ENCODE measurements at places on chromosomes 6 and 20. TPM values are rescaled to one million over a fixed set of nuclear protein-coding genes. Genes with fewer than 3 reads are reported as not detected.

DNA sequence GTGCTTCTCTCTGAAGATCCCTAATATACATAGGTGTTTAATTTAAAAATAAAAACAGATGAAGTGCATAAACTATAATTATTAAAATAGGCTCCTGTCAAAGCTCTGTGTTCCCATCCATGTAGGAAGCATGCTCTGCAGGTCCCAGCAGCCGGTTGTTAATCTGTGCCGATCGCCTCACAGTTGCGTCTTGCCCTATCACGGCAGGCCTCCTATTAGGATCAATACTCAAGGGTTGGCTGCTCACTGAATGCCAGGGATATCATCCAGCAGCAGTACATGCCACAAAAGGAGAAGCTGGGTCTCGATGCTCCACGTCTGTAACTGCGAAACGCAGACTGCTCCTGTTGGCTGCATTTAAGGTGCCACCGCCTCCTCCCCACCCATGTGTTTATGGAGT lies 369.8 kb downstream of the CDH4 start:
- DNase-seq = no peak

GRCh38 chr6:107707346-107708275 lies 116.5 kb downstream of the SCML4 start:
- no peak for DNase-seq

DNA sequence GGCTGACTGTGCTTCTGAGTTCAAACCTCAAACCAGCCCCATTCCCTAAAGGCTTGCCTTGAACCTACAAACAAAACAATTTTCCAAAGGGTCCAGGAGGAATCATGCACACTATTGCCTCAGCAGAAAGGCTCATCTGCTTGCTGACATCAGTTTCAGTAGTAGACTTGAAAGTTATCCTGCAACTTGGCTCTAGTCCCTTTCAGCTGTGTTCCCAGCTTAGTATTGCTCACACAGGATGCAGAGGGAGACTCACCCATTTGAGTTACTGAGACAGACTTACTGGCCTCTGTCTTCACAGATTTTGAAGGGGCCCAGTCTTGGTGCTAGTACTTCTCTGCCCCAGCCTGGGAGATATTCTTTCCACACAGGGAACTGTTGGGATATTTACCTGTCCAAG lies 38.5 kb upstream of the TFB1M start:
- DNase-seq = no peak

GRCh38 chr6:117110737-117111136 lies 154.6 kb upstream of the VGLL2 start:
- DNase-seq = no peak

GRCh38 chr6:51613558-51613957 lies 473.9 kb downstream of the PKHD1 start:
- DNase-seq = no peak

DNA sequence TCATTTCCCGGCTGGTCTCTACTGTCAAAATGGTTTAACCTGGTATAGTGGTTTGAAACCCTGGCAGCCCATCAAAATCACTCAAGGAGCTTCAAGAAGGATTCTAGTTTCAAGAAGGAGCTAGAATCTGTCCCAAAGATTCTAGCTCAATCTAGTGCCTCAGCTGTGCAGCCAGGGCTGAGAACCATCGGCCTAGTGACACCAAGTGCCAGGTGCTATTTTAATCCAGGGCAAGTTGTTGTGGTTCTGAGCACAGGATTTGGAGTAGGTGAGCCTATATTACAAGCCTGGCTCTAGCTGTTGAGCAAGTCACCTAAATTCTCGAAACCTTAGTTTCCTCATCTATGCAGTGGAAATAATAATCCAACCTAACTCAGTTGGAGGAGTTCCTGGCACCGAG lies 3.7 kb downstream of the MOCS1 start:
- DNase-seq = no peak

DNA sequence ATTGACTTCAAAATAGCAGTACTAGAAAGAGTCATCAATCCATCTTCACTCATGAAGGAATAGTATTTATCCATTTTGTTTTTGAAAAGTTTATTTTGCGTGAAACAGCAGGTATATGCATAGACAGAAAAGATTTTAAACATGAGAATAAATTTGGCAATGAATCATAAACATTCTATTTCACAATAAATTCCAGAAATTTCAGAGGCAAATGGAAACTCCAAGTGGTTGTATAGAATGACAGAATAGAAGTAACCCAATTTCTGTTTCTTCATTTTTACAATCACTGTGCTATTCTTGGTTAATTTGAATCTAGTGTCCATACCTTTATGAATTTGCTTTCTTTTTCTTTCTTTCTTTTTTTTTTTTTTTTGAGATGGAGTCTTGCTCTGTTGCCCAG lies 173.0 kb upstream of the ECI2 start:
- DNase-seq = no peak

DNA sequence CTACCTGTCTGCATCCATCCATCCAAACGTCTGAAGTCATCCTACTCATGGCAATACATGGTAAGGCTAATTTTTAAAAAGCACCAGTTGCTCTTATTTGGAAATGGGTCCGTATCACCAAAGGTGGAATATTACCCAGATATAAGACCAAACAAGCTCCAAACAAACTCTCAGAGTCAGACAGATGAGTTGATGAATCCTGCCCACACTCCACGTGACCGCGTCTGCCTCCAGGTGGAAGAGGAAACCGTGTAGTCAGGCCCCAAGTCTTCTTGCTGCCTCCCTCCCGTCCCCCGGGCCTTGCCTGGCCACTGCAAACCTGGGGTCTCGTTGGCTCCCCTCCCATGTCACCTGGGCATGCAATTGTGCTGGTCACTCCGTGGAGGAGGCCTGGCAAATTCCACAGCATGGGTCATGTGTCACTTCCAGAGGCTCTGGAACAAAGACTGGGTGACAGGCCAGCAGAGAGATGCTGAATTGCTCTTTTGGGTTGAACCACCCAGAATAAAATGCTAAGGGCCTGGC lies 31.8 kb downstream of the CTCFL start:
- DNase-seq = no peak

- no peak for DNase-seq
Observed at GRCh38 chr6:39850736-39851297, 58.6 kb downstream of the DAAM2 start.

- no peak for DNase-seq
Observed at GRCh38 chr6:150696190-150696589, 96.5 kb downstream of the PLEKHG1 start.

GRCh38 chr6:132330759-132331158 lies 70.5 kb downstream of the MOXD1 start:
- no peak for DNase-seq

GRCh38 chr20:11949711-11950110 lies 32.0 kb downstream of the BTBD3 start:
- no peak for DNase-seq

- no peak for DNase-seq
Observed at GRCh38 chr20:56412473-56412790, 372 bp downstream of the CASS4 start.

DNA sequence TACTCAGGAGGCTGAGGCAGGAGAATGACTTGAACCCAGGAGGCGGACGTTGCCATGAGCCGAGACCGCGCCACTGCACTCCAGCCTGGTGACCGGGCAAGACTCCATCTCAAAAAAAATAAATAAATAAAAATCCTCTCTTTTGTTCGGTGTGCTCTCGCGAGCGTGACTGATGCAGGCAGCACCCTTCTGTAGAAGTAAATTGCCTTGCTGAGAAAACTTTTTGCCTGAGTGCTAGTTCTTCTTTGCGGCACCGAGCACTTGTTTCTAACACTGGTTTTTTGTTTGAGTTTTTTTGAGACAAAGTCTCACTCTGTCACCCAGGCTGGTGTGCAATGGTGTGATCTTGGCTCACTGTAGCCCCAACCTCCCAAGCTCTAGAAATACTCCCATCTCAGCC lies 30.5 kb downstream of the PLN start:
- DNase-seq = no peak

DNA sequence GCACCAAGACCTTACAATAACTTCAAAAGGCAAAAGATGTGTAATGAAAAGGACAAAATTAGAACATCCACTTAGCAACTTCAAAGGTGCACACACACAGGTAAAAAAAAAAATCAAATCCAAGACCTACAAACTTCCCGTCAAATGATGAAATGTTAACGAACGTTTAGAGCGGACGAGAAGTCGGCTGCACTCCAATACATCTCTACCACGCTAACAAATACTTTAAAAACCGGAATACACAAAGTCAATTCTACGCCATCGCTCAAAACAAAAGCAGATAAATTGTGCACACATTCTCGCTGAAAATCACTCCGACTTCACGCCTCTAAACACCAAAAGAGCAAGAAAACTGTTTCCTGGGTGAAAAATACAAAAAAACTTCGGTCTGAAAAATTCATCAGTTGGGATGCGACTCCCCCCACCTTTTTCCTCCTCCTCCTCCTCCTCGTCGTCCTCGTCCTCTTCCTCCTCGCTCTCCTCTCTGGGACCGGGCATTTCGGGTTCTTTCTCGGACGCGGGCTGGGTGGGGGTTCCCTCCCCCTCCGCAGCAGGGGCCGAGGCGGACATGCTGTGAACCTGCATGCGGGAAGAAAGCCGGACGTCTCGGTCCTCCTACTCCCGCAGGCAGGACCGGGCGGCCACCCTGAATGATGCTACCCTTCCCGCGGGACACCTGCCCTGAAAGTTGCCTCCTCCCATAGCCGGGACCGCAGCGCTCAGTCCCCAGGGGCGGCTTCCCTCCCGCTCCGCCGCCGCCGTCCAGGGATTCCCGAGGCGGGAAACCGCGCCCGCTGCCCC lies 712 bp downstream of the DEK start:
- DNase-seq = no peak

- no peak for DNase-seq
Observed at GRCh38 chr6:17656092-17656491, 50.6 kb downstream of the NUP153 start.

GRCh38 chr6:47250302-47250701 lies 59.4 kb downstream of the TNFRSF21 start:
- DNase-seq = no peak

DNA sequence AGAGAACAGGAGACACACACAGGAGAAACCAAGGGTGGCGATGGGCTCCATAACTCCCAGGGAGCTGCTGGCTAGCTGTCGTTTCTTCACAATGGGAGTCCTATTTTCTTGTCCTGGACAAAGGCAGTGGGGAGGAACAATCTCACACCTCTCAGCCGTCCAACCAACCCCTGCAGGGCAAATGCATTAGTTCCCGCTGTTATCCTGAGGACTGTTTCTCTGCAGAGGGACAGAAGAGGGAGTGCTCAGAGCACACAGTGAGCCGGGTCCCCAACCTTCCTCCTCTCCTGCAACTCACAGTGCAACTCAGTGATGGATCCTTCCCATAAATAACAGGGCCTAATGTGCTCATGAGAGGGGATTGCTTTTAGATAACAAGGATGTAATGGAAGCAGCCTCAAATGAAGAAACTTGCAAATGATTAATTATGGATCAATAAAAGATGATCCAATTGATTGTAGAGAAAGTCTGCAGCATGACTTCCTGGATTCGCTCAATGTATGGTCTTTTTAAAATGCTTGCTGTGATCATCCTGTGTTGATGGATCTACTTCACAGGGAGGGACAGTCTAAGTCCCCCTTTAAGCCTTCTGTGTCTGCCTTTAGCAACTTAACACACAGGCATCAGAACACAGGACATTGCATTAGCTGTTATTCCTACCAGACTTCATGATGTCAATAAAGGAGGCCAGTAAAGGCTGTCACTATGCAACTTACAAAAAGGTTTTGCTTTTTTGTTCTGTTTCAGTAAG lies 453.4 kb upstream of the AGPAT4 start:
- DNase-seq = no peak

- no peak for DNase-seq
Observed at GRCh38 chr6:139161817-139162284, 27.0 kb downstream of the HECA start.

GRCh38 chr20:59386809-59387208 lies 86.4 kb downstream of the EDN3 start:
- DNase-seq = no peak

GRCh38 chr20:24502661-24503060 lies 33.2 kb downstream of the SYNDIG1 start:
- DNase-seq = no peak

GRCh38 chr6:114009192-114009591 lies 38.2 kb upstream of the HDAC2 start:
- no peak for DNase-seq

GRCh38 chr6:108619431-108620197 lies 58.9 kb downstream of the FOXO3 start:
- no peak for DNase-seq

- no peak for DNase-seq
Observed at GRCh38 chr20:18984238-18985200, 170.9 kb downstream of the SCP2D1 start.

GRCh38 chr6:75609639-75610590 lies 8.2 kb downstream of the SENP6 start:
- no peak for DNase-seq

- no peak for DNase-seq
Observed at GRCh38 chr6:21666201-21666691, 72.7 kb downstream of the SOX4 start.

GRCh38 chr20:21548390-21549035 lies 34.6 kb upstream of the NKX2-2 start:
- no peak for DNase-seq

- DNase-seq = no peak
Observed at GRCh38 chr6:3965071-3965718, 113.7 kb downstream of the FAM217A start.

DNA sequence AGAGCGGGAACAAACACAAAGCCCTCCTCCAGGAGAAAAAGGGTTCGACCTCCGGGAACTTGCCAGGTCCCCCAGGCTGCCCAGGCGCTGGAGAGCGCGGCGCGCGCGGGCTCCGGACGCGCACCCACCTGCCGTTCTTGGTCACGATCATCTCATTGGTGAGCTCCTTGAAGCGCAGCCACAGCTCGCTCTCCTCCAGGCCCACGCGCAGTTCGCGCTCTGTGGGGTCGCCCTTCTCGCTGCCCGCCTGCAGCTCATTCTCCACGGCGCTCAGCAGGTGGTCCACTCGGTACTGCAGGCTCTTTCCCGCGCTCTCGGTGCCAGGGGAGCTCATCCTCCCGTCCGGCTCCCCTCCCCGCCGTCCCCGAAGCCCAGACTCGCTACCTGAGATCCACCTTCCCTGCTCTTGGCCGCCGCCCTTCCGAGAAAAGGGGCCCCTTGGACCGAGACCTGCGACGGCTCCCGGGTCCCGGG lies 356 bp downstream of the TBXT start:
- no peak for DNase-seq

- no peak for DNase-seq
Observed at GRCh38 chr6:31870385-31870921, 7.8 kb upstream of the NEU1 start.

SLC22A3 gene
- 5.8 TPM for total RNA-seq

GDAP1L1 gene
- not detected for total RNA-seq

TRPC4AP gene
- 99.3 TPM for total RNA-seq

CALHM5 gene
- 0.34 TPM for total RNA-seq

SLC26A8 gene
- not detected for total RNA-seq

SYNE1 gene
- 67.9 TPM for total RNA-seq

FOXC1 gene
- total RNA-seq = 26.2 TPM

POPDC3 gene
- 0.58 TPM for total RNA-seq

TPX2 gene
- total RNA-seq = 16.0 TPM

ZDHHC14 gene
- 16.4 TPM for total RNA-seq

EEF1A2 gene
- total RNA-seq = 18.0 TPM

GSTA2 gene
- not detected for total RNA-seq

SSTR4 gene
- not detected for total RNA-seq
